Camera-type eye (tissue), 1 donor: ENCODE measurements at places on chromosomes 13 and 19. TPM values are rescaled to one million over a fixed set of nuclear protein-coding genes. Genes with fewer than 3 reads are reported as not detected.

The CRTC1 gene
- 13.9 TPM for total RNA-seq

The SERPINE3 gene
- total RNA-seq, result 9.9 TPM

The SYT5 gene
- 16.4 TPM for total RNA-seq

The TFDP1 gene
- 77.4 TPM for total RNA-seq

The PCSK4 gene
- 8.0 TPM for total RNA-seq

The VSIG10L gene
- 2.5 TPM for total RNA-seq

The LYPD5 gene
- total RNA-seq, result 2.6 TPM

The CRB3 gene
- 5.9 TPM for total RNA-seq

The HTR2A gene
- total RNA-seq, result 0.93 TPM

The NCAN gene
- 18.9 TPM for total RNA-seq

The CD33 gene
- total RNA-seq, result 1.7 TPM

The EFNB2 gene
- 70.9 TPM for total RNA-seq

The CEACAM4 gene
- 0.44 TPM for total RNA-seq

The KLK4 gene
- not detected for total RNA-seq

The RFPL4A gene
- total RNA-seq, result not detected

The CERS4 gene
- total RNA-seq, result 76.6 TPM

The COQ8B gene
- 37.9 TPM for total RNA-seq

The CCNE1 gene
- 4.8 TPM for total RNA-seq

The CLIP3 gene
- total RNA-seq, result 34.6 TPM

The CTU1 gene
- 4.0 TPM for total RNA-seq

The CEACAM7 gene
- total RNA-seq, result 3.4 TPM

The PRX gene
- total RNA-seq, result 13.4 TPM

The ARRDC5 gene
- total RNA-seq, result not detected

The RNF113B gene
- not detected for total RNA-seq

The LPAR2 gene
- 15.4 TPM for total RNA-seq

The ZNF98 gene
- 7.1 TPM for total RNA-seq

The IGFLR1 gene
- total RNA-seq, result 2.6 TPM

The PDE4C gene
- total RNA-seq, result 3.8 TPM

The SHC2 gene
- 22.5 TPM for total RNA-seq

The SULT2A1 gene
- not detected for total RNA-seq

The MCEMP1 gene
- not detected for total RNA-seq

The PPP6R1 gene
- total RNA-seq, result 30.6 TPM

The HPN gene
- 0.93 TPM for total RNA-seq

The HIPK4 gene
- total RNA-seq, result not detected

The FREM2 gene
- 22.8 TPM for total RNA-seq

The ZNF610 gene
- 17.1 TPM for total RNA-seq

The FFAR2 gene
- total RNA-seq, result not detected
